ENCODE measurements at places on chromosomes 12 and 14. TPM values are rescaled to one million over a fixed set of nuclear protein-coding genes. Genes with fewer than 3 reads are reported as not detected.

- no peak for DNase-seq
These were observed 1001.8 kb downstream of the BCL11B start for GRCh38 chr14:98270201-98270600.

DNA sequence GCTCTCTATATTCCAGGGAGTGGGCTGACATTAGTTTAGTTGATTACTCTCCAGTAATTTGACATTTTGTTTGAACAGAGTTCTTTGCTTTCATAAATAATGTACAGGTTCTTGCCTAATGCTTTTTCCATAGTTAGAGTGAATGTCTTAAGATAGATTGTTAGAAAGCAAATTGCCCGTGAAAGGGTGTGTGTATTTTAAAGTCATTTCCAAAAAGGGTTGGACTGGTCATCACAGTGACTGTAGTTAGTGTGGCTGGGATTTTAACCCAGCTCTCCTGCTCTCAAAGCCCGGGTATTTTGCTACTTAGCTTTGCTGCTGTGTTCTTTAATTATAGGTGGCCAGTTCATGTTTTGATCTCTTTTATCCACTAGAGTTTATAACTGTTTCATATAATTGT, 74.2 kb downstream of the DNAH10 start:
- no peak for DNase-seq

- no peak for DNase-seq
These were observed 2.1 kb upstream of the EMC9 start for GRCh38 chr14:24143511-24143910.

- no peak for DNase-seq
These were observed 193.5 kb upstream of the CNOT2 start for GRCh38 chr12:70049596-70050360.

DNA sequence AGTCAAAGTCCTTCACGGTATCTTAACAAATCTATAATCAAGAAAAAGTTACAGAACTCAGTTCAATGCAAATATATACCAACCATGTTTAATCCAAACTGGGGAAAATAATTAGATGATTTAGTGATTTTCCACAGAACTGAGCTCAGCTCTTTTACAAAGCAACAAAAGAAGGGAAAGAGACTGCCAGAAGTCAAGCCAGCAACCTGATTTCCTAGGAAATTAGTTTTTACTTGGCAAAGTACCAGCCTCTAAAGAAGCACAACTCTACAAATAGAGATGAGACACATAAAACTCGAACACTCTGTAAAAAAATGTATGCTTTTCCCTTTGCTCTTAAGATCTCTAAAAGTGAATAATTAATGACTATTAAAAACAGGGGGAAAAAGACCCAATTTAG, 19.4 kb downstream of the NUMB start:
- no peak for DNase-seq

DNA sequence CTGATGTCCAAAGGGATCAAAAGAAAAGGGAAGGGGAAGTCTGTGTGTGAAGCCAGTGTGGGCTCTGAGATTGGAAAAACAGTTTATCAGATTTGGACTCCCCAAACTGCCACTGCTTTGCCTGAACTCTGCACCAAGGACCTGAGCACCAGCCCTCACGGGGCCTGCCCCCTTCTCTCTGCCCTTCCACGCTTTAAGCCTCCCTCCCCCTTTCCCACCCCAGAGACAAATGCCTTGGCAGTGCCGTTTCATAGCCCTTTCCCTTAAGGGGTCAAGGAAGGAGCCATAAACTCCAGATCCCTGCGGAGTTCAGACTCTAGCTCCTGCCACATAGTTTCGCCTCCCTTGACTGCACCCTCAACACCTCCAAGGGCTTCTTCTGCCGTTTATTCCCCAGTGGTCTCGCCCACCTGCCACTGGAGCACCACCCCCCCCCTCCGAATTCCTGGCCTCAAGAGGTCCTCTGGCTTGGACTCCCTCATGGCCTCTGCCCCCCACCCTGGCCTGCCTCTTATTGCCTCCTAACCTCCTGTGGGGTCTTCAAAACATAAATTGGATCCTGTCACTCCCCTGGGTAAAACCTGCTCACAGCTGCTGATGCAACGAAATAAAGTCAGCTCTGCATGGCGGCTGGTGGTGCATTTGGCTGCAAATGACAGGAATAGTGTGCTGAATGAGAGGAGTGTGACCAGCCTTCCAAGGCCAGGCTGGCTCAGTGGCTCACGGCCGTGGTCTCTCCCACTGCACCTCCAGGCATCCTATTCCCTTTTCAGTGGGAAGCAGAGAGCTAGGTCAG, 18.8 kb downstream of the SLC25A29 start:
- DNase-seq, result no peak

The MGP gene
- total RNA-seq, result 127 TPM

The CLEC2B gene
- 18.7 TPM for total RNA-seq

The HCAR3 gene
- total RNA-seq, result 9.8 TPM

The GPR132 gene
- 1.6 TPM for total RNA-seq

The TAS2R50 gene
- total RNA-seq, result 6.1 TPM

The ANG gene
- 9.6 TPM for total RNA-seq
